ENCODE measurements at places on chromosomes 3 and 15. TPM values are rescaled to one million over a fixed set of nuclear protein-coding genes. Genes with fewer than 3 reads are reported as not detected.

The TMA7 gene
- 498 TPM for total RNA-seq

The PARP14 gene
- total RNA-seq, result 0.61 TPM

The GOLGA6D gene
- not detected for total RNA-seq

The P2RY13 gene
- not detected for total RNA-seq

The TMIE gene
- total RNA-seq, result 0.08 TPM

The ZNF710 gene
- total RNA-seq, result 6.3 TPM

The C3orf22 gene
- total RNA-seq, result not detected

The GOLGA6L7 gene
- total RNA-seq, result 0.15 TPM

GRCh38 chr3:51891242-51892039 is 11.7 kb downstream of the IQCF1 start:
- peak; percentile 6 for DNase-seq

DNA sequence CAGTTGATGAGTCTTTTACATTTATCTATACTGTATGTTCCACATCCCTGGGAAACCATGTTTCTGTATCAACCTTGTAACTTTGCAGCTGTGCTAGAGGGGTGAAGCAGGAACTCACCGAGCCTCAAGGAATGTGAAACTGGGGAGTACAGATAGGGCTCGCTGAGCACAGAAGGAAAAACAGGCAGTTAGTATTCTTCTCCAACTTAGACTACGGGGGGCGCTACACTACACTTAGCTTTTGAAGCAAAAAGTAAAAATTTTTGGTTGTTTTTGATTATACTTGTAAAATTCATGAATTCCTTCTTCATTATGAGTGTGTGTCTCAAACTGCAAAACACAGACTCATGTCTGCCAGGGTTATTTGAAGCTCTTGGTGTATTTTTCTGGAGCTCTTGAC is 132.7 kb upstream of the RGMA start:
- DNase-seq, result no peak

DNA sequence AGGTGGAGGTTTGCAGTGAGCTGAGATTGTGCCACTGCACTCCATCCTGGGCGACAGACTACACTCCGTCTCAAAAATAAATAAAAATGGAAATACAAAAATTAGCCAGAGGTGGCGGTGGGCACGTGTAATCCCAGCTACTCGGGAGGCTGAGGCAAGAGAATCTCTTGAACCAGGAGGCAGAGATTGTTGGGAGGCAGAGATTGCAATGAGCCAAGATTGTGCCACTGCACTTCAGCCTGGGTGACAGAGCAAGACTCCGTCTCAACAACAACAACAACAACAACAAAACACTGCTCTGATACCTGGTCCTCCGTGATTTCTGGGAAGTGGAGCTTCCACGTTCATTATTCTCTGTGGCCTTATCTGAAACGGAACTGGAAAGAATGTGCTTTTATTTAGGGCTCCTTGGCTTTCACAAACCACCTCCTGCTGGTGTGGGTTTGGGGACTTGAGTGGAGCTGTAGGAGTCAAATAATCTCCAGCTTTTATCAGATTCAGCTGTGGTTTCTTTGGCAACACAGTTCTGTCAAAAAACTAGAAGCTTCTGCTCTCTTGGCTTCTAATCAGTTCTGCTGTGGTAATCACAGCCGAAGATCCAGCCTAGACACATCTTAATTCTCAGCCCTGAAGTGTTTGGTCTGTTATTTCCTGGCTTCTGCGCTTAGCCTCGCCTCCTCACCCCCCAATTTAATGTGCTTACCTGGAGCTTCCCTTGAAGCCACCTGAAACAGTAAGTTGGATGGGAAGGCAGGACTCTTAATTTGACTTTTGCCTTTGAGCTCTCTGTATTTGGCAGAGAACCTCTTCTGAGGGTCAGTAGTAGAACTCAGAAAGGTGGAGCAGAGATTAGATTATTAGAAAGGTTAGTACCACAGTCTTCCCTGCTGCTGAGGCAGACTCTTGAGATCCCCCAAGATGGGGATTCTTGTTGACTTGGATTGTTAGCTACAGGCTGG is 21.4 kb downstream of the IRAK2 start:
- no peak for DNase-seq

DNA sequence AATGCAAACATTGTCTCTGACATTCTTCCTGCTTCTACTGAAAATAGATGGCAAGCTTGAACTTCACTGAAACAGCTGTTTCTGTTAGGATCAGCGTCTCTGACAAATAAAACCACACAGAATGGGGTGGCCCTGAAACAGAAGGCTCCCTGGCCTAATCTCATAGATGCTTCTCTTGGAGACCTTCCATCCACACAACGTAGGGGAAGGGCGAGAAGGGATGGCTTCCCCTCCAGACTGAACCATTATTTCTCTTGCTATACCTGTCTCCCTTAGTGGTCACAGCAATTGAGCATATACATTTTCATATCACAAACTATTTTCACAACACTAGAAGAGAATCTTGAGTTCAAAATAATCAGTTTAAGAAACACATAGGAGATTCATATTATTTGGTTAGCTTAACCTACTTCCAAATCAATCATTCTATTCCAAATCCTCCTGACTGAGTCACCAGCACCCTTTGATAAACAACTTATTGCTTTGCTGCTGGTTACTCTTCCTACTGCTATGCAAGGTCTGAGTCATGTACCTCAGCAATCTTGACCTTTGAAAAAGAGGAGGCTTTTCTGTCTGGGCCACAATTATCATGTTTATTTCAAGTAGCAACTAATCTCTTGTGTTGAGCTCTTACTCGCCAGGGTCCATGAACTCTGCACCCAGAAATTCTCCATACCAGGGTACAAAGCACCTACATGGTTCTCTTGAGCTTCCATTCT is 45.5 kb downstream of the CBLB start:
- peak; percentile 58 for DNase-seq

- no peak for DNase-seq
These were observed 55.9 kb downstream of the SERP1 start for GRCh38 chr3:150490277-150490986.

DNA sequence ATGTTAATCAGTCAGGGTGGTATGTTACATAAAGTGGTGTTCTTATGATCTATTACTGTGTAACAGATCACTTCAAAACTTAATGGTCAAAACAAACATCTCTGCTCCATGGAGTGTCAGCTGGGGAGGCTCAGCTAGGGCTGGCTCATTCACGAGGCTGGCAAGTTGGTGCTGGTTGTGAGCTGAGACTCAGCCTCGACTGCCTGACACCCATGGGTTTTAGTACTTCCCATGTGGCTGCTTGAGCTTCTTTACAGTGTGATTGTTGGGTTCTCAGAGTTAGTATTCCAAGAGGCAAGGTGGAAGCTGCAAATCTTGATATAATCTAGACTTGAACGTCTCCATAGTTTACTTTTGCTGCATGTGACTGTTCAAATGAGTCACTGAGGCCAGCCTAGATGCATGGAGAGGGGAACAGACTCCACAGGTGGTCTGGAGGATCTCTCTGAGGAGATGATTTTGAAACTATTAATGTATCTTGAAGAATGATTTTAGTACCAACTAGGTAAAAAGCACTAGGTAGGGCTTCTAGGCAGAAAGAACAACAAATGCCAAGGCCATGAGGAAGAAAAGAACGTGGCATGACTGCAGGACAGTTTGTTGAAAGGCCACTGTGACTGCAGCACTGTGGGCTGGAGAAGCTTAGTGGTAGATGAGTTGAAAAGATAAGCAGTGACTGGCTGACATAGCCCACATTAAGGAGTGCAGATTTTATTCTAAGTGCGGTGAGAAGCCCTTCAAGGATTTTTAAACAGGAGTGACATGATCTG is 281.1 kb upstream of the PROK2 start:
- no peak for DNase-seq

DNA sequence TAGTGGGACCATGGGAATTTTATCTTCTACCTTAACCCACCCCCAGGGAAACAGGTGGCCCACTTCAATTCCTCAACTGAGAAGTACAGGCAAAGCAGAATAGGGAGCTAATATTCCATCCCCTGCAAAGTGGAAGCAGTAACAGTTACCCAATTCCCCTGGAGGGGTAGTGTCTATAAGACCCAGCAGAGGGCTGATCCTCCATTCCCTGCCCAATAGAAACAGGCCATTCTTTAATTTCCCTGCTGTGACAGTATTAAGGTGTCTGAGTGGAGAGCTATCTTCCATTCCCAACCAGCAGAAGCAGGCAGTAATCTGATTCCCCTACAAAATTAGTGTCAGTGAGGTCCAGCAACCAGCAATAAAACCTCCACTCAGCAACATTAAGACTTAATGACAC is 219.8 kb downstream of the ULK4 start:
- no peak for DNase-seq

DNA sequence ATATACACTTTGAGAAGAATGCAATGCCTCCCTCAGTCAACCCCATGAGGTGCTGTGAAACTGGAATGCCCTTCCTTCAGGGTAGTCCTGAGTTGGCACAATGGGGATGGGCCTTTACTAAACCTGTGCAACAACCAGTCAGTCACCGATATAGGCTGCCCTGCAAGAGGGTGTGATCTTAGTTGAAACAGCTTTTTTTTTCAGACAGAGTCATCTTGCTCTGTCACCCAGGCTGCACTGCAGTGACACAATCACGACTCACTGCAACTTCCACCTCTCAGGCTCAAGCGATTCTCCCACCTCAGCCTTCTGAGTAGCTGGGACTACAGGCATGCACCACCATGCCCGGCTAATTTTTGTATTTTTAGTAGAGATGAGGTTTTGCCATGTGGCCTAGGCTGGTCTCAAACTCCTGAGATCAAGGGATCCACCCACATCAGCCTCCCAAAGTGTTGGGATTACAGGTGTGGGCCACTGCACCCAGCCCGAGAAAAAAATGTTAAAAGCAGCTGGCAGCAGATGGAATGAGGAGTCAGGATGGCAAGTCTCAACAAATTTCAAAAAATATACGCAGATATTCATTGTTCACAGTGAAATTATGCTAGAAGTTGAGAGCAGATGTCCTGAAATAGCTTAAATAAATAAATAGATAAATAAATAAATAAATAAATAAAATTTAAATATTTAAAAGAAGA is 31.8 kb downstream of the MYO5A start:
- no peak for DNase-seq
